ENCODE measurements at places on chromosomes 5 and 9. TPM values are rescaled to one million over a fixed set of nuclear protein-coding genes. Genes with fewer than 3 reads are reported as not detected.

DNA sequence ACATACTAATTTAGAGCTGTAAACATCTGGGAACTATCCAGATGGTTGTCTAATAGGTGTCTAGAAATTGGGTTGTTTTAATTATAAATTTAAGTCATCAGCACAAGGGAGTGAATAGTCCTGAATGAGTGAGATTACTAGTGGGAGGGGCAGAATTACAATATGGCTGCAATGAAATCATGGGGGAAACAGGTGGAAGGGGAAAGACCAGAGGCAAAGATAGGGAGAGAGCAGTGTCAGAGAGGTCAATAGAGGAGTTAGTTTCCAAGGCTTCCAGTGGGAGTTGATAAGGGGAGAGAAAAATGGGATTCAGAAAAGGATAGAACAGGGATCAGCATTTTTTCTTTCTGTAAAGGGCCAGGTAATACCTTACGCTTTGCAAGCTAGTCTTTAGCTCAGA, 8.9 kb downstream of the AK6 start:
- DNase-seq, result no peak

- DNase-seq, result peak; percentile 23
Observed at GRCh38 chr5:125137535-125137934, 391.1 kb upstream of the ZNF608 start.

DNA sequence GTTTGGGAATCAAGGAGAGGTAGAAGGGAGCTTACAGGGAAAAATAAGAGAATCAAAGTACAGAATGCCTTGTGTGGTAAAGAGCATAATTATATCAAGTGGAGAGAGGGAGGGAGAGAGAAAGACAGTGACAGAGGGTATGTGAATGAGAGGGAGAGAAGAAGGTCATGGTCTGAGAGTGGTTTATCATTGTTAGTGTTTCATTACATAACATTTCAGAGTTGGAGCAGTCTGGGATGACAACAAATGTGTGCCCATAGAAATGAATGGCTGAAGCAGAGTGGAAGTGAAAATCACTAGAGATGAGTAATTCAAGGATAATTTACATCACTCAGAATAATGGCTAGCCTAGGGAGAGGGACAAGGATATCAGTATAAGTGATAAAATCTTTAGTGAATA, 799.2 kb downstream of the TLE1 start:
- no peak for DNase-seq

The SPATA31A3 gene
- total RNA-seq, result not detected

DNA sequence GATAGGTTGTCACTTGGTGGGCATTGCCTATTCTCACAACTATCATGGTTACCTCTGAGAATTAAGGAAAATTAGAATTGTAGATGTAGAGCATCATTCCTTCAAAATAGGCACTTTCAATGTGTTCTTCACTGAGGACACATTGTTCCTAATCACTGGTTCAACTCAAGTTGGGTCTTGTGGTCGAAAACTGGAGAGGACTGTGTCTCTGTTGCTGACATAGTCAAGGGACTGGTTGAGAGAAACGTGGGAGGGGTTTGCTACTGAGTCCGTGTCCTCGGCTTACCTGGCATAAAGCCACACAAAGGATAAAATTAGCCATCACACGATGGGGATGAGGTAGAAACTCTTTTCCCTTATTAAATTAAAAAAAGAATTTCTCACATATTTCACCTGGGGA, 205.9 kb upstream of the CD180 start:
- DNase-seq, result no peak

GRCh38 chr5:59027145-59027907, 444.5 kb downstream of the RAB3C start:
- no peak for DNase-seq

The CD72 gene
- total RNA-seq, result not detected

The KCNN2 gene
- not detected for total RNA-seq

The HTR1A gene
- total RNA-seq, result not detected

- DNase-seq, result no peak
Observed at GRCh38 chr9:131491001-131491710, 11.6 kb upstream of the POMT1 start.

The SPATA31E1 gene
- 0.26 TPM for total RNA-seq

GRCh38 chr9:23447166-23447565, 378.9 kb downstream of the ELAVL2 start:
- no peak for DNase-seq

The RMRP gene
- total RNA-seq, result 826 TPM

DNA sequence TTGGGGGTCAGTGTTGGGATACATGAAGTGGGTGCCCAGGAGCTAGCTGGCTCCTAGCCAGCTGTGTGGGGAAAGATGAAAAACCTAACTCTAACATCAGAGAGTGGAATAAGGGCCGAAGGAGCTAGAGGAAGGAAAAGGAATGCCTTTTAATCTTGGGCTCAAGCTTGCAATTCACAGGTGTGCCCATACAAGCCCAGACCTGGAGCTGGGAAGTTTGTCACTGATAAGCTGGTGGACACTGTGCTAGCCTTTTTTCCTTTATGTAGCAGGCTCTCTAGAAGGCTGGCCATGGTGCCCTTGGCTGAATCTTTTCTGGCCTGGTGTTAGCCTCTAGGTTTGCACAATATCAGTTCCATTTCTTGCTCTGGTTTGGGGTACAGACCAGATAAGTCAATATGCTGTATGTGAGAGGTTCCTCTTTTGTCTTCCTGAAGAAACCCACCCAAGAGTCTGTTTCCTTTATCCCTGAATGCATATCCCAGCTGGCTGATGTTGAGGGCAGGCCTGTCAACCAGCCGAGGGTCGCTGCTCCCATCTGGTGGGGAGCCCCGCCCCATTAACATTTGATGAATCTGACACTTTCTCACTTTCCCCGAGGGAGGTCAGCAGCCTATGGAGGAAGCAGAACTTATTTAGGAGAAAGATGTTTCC, 92.4 kb upstream of the CXCL14 start:
- DNase-seq, result no peak

GRCh38 chr5:9977070-9977469, 272.6 kb downstream of the ATPSCKMT start:
- DNase-seq, result no peak

The ABO gene
- total RNA-seq, result not detected

The SLC45A2 gene
- total RNA-seq, result not detected

The DMRTA1 gene
- total RNA-seq, result 0.25 TPM

GRCh38 chr5:146580237-146580636, 64.2 kb upstream of the GPR151 start:
- no peak for DNase-seq
